ENCODE measurements at places on chromosomes 3 and 15.

DNA sequence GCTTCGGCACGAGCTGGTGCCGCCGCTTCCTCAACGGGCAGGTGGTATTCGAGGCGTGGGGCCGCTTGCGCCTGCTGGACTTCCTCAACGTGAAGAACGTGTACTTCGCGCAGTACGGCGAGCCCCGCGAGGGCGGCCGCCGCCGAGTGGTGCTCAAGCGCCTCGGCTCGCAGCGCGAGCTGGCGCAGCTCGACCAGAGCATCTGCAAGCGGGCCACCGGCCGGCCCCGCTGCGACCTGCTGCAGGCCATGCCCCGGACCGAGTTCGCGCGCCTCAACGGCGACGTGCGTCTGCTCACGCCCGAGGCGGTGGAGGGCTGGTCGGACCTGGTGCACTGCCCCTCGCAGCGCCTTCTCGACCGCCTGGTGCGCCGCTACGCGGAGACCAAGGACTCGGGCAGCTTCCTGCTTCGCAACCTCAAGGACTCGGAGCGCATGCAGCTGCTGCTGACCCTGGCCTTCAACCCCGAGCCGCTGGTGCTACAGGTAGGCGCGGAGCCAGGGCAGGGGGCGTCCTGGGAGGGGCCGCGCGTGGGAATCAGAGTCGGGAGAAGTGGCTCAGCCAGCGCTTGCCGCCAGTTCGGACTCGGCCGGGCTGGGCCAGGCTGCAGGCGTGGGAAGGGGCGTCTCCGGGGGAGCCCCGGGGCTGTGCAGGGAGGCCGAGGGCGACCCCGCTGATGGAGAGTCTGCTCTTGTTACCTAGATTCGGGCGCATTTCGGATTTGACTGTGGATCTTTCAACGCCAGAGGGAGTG lies 1.1 kb downstream of the DIPK2A start:
- peak; percentile 66 for DNase-seq

DNA sequence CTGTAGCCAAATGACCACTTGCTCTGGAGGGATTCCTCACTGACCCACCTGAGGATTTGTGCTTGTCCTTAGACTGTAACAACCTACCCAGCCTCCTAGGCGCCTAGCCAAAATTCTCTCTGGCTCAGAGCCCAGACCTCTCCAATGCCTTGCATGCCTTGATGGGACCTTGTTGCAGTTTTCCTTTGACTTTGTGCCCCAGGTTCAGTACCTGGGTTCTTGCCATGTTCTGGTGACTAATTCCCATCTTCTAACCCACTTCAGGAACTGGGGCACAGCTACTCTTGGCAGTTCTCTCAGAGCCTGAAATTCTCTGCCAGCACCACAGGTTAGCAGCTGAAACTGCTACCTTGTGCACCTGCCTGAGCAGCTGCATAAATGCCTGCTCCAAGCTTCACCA lies 27.0 kb upstream of the UBE3A start:
- DNase-seq, result no peak

DNA sequence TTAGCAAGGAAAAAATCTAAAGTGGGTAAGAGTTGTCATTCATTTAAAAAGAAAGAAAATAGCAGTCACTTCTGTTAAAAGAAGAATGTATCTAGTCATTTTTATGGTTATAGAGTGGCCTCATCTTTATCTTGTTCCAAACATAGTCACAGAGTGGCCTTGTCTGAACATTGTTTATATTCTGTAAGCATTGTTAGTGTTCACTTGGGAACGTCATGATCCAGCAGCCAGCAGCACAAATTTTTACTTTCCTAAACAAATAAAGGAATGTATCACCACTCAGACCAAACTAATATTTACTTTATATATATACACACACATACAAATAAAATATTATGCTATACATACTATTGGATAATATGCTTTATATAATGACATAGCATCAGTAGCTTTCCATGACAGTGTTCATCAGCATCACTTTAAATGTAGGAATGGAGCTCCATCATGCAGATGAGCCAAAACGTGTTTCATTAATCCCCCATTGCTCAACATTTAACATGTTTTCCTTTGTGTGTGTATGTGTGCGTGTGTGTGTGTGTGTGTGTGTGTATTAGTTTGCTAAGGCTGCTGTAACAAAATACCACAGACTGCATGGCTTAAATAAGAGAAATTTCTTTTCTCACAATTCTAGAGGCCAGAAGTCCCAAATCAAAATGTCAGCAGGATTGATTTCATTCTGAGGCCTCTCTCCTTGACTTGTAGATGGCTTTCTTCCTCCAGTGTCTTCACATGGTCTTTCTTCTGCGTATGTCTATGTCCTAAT lies 39.6 kb upstream of the GYG1 start:
- DNase-seq, result no peak

DNA sequence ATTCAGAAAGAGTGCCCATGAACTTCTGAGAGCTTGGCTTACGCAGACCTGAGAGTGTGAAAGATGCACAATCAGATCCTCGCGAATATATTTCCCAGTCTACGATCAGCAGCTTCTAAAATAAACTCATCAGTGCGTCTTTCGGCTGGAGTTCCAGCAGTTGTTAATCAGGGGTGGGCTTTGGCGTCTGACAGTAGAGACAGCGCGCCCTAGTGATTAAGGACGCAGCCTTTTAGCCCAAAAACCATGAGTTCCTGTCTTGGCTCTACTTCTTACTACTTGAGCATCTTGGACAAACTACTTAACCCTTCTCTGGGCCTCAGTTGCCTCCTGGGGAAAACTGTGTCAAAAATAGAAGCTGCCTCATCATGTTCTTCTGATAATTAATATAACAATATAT lies 15.8 kb upstream of the ARRDC4 start:
- DNase-seq, result no peak

DNA sequence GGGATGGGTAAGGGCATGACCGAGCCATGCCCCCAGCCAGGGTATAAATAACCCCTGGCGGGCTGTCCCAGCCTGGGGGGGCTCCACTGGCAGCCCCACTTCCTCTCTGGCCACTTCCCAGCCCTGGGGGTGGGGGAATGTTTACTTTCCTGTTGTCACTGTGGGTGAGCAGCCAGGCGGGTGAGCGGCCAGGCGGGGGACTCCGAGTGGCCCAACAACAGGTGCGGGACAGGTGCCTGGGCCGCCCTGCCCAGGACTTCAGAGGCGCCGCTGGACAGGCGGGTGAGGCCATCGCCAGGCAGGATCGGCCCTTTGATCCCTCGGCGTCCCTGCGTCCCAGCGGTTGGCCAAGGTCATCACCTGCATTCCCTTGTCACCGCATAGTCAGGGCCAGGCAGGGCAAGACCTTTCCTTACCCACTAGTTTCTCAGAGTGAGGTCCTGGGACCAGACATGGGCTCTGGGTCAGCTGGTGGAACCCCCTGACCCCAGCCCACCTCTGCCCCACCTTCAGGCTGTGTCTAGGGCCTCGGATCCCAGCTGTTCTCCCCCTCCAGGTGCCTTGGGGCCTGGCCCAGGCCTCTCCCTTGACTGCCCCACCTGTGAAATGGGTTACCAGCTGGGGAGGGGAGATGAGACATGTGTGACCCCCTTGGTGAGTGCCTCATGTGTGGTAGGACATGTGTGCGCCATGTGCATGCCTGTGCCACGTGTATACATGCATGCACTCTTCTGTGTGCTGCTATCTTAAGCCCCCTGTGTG lies 16.6 kb downstream of the SEMA3F start:
- no peak for DNase-seq

- no peak for DNase-seq
Measured at GRCh38 chr3:123143669-123144411, 57.9 kb upstream of the SEC22A start.

DNA sequence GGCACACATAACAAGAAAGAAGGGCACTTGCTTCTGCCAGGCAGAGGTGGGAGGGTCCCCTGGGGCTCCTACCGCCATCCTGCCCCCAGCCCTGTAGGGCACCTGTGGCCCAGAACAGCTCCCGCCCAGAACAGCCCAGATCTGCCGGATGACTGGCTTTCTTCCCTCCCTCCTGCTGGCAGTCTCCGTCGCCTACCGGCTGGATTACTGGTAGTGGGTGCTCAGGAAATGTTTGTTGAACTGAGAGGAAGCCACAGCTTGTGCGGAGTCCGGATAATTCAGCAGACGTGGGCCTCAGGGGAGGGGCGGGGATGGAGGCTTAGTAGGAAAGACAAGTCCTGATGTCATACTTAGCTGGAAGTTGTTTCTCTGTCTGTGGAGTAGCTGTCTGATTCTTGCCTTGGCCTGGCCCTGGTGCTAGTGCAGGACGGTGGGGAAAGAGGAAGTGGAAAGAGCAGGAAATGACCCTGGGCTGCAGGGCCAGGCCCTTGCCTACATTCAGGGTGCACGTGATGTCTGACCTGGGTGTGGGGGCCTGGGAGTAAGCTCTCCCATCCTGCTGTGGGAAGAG lies 6.7 kb downstream of the CCDC9B start:
- DNase-seq, result no peak

GRCh38 chr3:168884353-168884903 lies 779.1 kb downstream of the MECOM start:
- peak; percentile 37 for DNase-seq

GRCh38 chr3:79497447-79498111 lies 270.2 kb downstream of the ROBO1 start:
- no peak for DNase-seq

- no peak for DNase-seq
Measured at GRCh38 chr3:184289426-184289938, 9.6 kb upstream of the PSMD2 start.

GRCh38 chr15:49898575-49899283 lies 220.3 kb downstream of the ATP8B4 start:
- DNase-seq, result no peak

DNA sequence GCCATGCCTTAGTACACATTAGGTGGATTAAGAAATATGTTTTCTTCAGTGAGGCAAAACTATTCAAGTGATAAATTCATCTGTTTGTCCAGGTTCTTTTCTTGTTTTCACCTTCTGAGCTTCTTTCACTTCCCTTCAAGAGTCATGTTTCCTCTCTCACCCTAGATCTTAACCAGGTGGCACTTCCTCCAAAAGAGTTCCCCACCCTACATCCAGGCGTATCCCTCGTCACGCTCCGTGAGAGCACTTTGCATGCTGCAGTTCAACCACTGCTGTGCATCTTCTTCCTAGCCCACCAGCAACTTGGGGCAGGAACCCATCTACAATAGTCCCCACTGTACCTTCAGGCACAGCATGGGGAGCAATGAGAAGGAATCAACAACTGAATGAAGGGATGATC lies 28.9 kb downstream of the OSBPL10 start:
- DNase-seq, result no peak

DNA sequence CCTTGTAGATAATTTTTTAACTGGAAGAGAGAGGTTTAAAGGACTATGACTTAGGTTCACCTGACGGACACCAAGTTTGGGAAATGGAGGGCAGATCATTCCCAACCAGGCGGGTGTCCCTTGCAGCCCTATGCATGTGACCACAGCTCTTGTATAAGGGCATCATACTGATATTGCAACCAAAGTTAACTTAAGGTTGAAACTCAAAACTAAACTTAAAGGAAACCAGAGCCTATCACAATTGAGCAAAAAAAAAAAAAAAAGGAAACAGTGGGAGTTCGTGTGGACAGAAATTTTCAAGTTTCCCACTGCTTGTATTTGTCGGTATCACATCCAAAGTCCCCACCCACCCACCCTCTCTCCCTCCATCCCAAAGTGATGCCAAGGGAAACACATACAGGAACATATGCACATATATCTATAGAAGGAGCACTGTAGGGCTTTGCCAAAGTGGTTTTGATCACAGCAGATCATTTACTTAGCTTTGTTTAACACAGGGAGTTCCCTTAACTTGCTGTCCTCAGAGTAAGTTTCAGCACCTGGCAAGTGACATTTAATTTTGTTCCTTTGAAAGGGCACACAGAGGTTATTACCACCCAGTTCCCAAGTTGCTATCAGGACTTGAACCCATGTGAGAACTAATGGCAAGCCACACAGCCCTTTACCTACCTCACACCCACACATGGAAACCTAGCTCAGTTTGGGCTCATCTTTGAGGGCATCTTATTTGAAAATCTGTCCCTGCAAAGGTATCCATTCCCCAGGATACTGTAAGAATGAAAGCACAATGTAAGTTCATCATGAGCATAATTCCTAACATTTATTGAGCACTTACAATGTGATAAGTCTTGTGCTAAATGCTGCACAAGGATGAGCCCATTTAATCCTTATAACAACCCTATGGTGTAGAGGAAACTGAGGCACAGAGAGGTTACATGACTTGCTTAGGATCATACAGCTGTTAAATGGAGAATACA lies 204.5 kb upstream of the CMC1 start:
- no peak for DNase-seq

GRCh38 chr3:62665627-62666437 lies 209.4 kb downstream of the CADPS start:
- DNase-seq, result no peak

DNA sequence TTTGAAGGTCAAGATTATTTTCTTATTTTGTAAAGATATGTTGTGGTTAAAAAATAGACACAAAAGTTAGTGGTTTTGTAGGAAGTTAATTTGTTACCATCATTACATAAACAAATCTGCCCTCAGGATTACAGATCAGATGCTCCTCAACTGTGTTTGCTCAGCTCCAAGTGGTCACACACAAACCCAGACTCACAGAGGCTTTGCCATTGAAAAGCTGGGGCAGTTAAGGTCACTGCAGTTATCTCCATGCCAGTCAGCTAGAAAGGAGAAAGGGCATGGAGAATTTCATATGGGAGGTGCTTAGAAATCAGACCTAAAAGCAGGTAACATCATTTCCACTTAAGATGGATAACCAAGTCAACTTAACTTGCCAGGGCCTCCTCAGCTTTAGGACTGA lies 825.7 kb upstream of the GBE1 start:
- no peak for DNase-seq

DNA sequence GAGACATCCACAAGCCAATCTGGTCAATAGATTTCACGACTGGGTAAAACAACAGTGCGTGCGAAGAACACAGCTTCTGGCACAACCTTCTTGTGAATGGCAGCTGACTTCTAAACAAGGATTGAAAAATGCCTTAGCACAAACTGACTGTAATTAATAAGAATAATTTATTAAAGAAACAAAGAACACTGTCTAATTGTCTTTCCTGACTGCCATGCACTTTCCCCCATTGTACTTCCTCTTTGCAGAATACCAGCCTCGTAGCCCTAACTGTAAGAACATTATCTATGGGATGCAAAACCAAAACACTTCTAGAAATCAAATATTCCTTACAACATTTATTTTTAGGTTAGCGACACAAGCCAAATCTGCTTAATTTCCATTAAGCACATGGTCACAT lies 6.5 kb downstream of the FOXP1 start:
- DNase-seq, result no peak

- DNase-seq, result no peak
Measured at GRCh38 chr3:160981217-160981938, 123.8 kb downstream of the B3GALNT1 start.

DNA sequence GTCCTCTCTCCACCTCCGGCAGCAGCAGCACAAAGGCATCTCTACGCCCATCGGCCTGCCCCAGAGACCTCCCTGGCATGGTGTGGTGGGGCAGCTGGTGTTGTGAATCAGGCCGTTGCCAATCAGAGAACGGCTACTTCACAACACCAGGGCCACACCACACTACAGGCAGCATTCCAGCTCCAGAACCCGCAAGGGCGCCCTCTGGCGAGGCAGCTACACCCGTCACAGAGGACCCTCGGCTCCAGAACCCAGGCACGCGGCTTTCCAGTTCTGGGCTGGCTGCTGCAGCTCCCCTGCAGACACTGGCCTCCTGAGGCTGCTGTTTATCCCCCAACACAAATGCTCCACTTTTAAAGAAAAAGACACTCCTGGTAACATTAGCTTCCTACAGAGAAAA lies 127.5 kb upstream of the TOPAZ1 start:
- DNase-seq, result no peak
